Femur (tissue), 1 donor: ENCODE measurements at places on chromosomes 12 and 14.
A peak's percentile ranks its signal among the peaks of the same experiment; 100 is the strongest.

DNA sequence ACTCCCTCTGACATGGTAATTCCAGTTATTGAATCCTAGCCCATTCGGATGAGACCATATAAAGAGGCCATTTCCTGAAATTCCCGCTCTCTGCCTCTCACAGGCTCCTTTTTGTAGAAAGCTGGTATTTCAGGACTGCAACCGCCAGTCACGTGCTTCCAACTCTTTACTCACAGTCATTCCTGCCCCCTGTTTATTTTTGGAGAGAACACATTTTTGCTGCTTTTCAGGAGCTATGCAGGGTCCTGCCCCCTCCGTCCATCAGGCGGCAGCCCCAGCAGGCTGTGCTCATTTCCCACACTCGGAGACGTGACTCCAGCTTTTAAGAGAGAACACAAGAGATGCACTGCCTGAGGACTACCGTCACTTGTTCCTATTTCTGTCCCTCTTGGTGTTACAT lies 26.8 kb downstream of the IFT43 start:
- DNase-seq: peak; percentile 57

DNA sequence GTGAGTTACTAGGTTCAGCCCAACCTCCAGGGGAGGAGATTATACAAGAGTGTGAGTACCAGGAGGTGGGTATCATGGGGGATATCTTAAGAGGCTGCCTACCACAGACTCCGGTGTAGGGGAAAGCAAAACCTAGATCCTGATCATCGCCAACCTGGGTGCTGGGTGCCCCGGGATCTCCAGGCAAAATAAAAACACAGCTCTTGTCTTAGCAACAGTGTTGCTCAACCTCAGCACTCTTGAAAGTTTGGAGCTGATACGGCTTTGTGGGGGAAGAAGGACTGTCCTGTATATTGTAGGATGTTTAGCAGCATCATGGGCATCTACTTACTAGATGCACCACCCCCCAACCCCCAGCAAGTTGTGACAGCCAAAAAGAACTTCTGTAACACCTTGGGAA lies 74.5 kb downstream of the CCDC60 start:
- no peak for DNase-seq

DNA sequence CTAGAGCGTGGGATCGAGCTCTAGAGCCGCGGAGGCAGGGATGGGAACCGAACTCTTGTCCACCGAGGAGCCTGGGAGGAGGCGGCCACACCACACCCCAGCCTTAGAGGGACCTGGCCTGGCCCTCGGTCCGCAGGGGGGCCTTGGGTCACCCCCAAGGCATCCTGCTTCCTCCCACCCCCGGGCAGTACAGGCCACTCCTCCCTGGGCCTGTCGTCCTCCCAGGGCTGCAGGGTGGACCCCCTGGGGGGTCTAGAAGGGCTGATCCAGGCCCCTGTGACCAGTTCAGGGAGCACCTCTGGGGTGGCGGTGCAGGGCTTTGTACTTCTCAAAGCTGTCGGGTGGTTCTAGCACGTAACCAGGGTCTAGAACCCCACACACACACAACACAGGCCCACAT lies 79.1 kb upstream of the FBRSL1 start:
- DNase-seq: no peak

DNA sequence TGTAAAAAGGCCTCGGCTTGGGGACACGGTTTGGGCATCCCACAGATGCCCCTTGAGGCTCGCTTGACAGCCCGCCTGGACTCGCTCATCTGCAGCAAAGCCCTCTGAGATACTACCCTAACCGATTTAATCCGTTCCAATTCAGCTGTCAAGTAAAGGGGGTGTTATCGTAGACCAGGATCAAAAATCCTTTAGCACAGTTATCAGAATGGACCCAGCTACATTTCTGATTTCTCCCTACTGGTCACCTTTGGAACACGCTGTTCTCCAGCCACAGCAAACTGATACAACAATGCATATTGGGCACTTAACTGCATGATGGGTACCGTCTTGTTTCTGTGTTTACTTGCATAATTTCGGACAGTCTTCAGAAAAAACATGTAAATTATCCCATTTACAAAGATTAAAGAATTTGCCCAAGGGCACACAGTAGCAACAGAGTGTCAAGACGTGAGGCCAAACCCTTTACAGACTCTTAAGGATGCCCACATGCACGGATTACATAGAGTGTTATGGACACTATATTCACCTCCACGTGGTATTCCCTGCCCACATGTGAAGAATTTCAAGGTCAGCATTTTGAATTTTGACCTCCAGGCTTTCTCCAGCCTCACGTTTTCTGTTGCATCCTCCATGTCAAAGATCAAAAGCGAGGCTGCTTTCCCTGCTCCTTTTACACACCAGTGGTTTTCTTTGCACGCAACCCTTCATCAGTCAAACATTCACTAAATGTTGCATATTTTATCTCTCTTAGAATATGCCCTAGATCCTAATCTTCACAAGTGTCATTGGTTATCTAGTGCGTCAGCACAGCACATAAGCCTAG lies 3.2 kb upstream of the DUSP6 start:
- DNase-seq: no peak

- peak; percentile 73 for DNase-seq
Observed at GRCh38 chr12:110689281-110690126, 589 bp upstream of the HVCN1 start.

- DNase-seq: no peak
Observed at GRCh38 chr12:68203460-68203875, 22.1 kb downstream of the IL26 start.

GRCh38 chr12:117818400-117818799 lies 150.4 kb downstream of the KSR2 start:
- no peak for DNase-seq

DNA sequence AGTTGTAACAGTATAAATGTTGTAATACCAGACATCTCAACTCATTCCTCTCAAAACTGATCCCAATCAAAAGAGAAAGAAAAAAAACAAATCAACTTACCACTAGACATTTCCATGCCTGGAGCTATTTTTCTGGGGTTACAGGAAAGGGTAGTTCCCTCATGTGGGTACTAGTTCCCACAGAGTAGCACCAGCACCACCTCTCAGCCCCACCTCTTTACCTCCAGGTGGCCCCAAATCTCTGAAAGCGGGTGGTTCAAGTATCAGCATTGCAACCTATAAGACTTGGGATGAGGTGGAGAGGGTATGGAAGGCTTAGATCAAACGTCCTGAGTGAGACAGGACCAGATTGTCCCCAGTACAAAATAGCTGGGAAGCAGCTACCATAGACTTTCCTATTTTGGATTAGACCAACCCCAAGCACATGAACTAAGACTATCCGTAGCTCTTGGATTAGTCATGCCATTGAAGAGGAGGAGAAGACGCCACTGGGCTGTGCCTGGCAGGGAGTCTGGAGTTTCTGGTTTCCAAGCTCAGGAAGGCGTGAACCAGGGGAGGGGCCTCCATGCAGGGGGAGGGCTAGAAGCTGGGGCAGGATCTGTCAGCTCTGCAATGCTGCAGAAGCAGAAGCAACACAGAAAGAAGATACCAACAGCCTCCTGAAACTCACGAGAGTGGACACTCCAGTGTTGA lies at the start of gene SLC39A2:
Gene SLC39A2, plus strand, starts transcription at position 620 of the 693 bp plus-strand sequence. CDS start 154 bp downstream, outside the sequence.
- no peak for DNase-seq

DNA sequence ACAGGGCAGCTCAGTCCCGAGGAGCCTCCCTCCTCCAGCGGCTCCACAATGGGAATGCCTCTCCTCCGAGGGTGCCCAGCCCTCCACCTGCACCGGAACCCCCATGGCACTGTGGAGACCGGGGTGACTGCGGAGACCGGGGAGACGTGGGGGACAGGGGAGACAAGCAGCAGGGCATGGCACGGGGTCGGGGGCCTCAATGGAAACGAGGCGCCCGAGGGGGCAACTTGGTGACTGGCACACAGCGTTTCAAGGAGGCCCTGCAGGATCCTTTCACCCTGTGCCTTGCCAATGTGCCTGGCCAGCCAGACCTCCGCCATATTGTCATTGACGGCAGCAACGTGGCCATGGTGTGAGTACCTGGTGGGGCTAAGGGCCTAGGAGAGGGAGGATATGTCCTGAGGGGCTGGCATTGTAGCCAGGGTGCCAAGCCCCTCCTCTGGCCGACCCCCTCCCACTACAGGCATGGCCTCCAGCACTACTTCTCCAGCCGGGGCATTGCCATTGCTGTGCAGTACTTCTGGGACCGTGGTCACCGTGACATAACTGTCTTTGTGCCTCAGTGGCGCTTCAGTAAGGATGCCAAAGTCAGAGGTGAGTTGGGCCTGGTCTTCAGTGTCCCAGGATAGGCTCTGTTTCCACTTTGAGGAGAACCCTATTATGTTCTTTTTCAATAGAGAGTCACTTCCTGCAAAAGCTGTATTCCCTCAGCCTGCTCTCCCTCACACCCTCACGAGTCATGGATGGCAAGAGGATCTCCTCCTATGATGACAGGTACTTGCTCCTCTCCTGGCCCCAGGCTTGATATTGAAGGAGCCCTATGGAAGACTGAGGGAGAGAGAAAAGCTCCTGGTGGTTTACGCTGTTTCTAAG lies 2.7 kb downstream of the KHNYN start:
- DNase-seq: peak; percentile 27

GRCh38 chr14:28831126-28831525 lies 64.5 kb downstream of the FOXG1 start:
- DNase-seq: no peak

- peak; percentile 28 for DNase-seq
Observed at GRCh38 chr12:102551186-102551585, 70.8 kb upstream of the IGF1 start.

GRCh38 chr12:93782853-93783252 lies 105.7 kb downstream of the CRADD start:
- DNase-seq: no peak

- peak; percentile 67 for DNase-seq
Observed at GRCh38 chr12:67649570-67650387, 1.2 kb downstream of the DYRK2 start.

- peak; percentile 75 for DNase-seq
Observed at GRCh38 chr12:123478762-123479161, 20.8 kb downstream of the SNRNP35 start.

GRCh38 chr12:132151766-132152410 lies 7.6 kb downstream of the NOC4L start:
- no peak for DNase-seq

DNA sequence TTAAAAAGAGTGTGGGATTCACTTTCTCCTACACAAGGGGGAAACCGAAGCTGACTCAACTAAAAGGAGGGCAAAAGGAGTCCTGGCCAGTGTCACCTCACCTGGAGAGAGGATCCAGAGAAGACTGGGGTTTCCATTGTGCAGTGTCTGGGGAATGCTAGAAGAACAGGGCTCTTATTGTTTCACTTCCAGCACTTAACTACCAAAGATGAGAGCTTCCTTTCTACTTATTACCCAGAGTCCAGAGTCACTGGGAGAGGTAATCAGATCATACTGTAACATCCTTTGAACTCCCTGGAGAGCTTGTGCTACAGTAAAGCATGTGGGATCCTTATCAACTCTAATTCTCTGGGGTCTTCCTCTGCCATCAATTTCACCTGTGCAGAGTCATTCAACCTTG lies 148.4 kb upstream of the BCL2L14 start:
- DNase-seq: no peak

DNA sequence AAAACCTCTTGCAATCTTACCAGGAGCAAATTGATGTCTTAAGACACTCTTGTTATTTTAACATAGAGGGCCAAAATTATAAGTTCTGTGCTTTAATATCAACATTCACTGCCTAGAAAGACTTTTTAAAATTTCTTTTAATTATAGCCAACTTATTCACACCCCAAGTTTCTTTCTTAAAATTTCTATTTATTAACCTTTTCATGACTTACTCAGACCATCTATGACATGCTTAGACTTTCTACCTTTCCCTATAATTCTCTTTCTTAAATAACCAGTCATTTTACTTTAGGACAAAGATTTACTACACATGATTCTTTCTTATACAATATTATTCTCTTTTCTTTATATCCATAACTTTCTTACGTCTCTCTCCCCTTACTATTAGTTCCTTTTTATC lies 220.4 kb downstream of the NUBPL start:
- DNase-seq: no peak

DNA sequence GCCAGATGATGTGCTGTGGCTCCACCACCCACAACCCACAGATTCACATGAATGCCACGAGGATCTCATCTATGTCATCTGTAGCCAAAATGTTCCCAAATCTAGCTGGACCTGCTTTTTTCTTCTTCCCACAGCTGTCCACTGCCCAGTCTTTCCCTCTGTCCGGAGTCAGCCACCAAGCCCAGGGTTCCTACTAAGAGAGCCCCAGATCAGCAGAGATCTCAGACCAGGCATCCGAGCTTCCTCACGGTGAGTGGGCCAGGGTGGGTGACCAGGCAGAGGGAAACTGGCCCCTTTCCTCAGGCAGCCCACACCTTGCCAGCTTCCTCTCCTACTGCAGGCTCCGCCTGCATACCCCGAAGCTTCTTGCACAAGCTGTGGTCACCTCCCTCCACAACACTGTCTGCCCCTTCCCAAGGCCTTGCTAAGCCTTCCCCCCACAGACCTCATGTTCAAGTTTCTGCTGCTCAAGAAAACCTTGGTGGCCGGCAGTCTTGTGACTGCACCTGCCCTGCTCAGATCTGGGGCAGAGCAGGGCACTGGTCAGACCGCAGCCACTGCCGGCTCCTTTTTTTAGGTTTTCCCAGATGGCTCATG lies 81.4 kb downstream of the ACTN1 start:
- no peak for DNase-seq

- DNase-seq: no peak
Observed at GRCh38 chr12:57389033-57389432, 41.8 kb downstream of the R3HDM2 start.

DNA sequence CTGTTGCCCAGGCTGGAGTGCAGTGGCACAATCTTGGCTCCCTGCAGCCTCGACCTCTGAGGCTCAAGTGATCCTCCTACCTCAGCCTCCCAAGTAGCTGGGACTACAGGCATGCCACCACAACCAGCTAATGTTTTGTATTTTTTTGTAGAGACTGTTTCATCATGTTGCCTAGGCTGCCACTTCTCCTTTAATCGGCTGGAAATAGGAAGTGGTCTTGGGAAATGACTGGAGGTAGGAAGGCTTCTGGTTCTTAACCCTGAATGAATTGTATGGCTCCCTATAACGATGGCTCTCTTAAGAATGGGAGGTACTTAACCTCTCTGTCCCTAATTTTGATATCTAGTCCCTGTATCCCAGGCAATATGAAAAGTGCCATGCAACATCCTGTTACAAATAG lies 113.9 kb upstream of the USP15 start:
- DNase-seq: no peak

DNA sequence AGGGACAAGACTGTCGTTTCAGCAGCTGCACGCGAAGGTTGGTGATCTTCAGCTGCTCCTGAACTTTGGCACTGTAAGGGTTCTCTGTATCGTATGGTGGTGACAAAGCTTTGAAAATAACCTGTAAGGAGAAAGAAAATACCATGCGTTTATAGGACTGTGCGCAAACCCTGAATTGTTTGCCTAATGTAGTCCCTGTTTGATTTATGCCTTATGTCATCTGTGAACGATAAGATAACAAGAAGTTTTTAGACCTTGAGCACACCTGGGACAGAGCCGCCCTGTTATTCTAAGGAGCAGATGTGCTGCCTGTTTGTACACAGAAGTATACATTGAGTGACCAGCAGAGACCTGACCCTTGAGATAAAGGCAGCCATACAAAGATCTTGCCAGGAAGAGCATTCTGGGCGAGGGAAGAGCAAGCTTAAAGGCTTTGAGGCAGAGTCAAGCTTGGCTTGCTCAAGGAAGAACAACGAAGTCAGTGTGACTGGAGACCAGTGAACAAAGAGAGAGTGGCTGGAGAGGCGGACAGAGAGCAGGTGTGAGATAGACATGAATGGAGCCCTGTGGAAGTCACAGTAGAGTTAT lies 52.4 kb downstream of the NTN4 start:
- DNase-seq: no peak
